ENCODE measurements at places on chromosomes 4 and X. TPM values are rescaled to one million over a fixed set of nuclear protein-coding genes. Genes with fewer than 3 reads are reported as not detected.

Gene ANK2
- total RNA-seq, result 0.72 TPM

Gene MAGEA10
- 0.05 TPM for total RNA-seq

Gene FGFR3
- total RNA-seq, result 1.8 TPM

Gene MAGEB10
- not detected for total RNA-seq

Gene ANOS1
- total RNA-seq, result 0.02 TPM

Gene EOLA2
- total RNA-seq, result 55.1 TPM

Gene PPEF2
- not detected for total RNA-seq

Gene C4orf50
- not detected for total RNA-seq

Gene XAGE1A
- 16.0 TPM for total RNA-seq

Gene NDP
- total RNA-seq, result not detected

Gene NR0B1
- 33.7 TPM for total RNA-seq

Gene XAGE2
- not detected for total RNA-seq

Gene TAF7L
- 0.14 TPM for total RNA-seq

Gene TMPRSS11A
- total RNA-seq, result not detected

Gene RAB39B
- total RNA-seq, result 0.83 TPM

Gene RBM47
- total RNA-seq, result 24.6 TPM

Gene FAM149A
- total RNA-seq, result 1.1 TPM

Gene HAND2
- 0.45 TPM for total RNA-seq
